Left lobe of liver (tissue), 2 donors: ENCODE measurements at places on chromosomes 7 and 10. TPM values are rescaled to one million over a fixed set of nuclear protein-coding genes. Genes with fewer than 3 reads are reported as not detected.
A peak's percentile ranks its signal among the peaks of the same experiment; 100 is the strongest.

DNA sequence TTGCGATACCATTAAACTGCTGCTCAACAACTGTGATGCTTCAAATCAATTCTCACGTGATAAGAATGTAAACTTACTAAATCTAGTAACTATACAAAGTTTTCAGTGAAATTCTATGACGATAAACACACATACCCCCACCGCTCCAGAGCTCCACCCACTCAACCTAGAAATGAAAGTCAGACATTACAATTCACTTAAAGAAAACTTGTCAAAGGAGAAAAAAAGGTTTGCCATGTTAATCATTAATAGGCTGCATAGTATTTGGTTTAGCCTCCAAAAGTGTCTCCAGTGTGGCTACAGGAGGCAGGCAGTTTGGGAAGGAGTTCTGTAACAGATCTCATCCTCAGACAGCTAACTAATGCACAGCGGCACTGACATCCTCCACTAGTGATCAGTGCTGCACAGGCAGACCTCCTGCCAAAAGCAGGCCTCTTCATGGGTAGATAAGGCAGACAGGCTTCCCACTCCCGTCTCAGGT lies 3.1 kb downstream of the HERPUD2 start:
- DNase-seq = no peak

GRCh38 chr7:155763691-155764437 lies 48.4 kb downstream of the SHH start:
- DNase-seq = no peak

DNA sequence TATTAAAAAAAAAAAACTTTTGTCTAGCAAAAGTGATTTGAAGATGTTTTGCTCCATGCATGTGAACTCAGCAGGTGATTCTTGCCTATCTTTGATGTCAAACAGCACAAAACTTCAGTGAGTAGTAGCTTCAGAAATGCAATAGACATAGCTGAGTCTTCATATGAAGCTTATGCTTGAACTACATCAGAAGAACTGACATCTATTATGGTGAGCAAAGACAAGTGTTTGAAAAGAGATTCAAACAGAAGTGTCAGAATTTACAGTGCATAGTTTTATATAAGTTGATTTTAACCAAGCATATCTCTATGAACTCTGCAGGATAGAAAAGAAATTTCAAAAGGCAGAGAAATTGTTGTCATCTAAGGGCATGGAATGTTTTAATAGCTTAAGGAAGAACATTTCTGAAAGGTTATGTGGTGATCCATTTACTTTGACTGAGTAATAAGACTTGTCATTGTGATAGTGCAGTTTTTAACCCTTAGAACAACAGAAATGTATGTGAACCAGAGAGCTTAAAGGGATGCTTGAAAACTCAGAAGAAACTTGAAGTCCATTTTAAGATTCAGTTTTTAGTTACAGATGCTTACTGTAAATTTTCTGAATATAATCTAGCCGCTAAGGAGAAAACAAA lies 351.4 kb downstream of the MDFIC start:
- DNase-seq = no peak

GRCh38 chr7:36278069-36278619 lies 111.5 kb upstream of the ANLN start:
- peak; percentile 29 for DNase-seq

FLNC gene
- total RNA-seq = 0.55 TPM

- no peak for DNase-seq
These were observed 7.8 kb downstream of the FHIP2A start for GRCh38 chr10:114829160-114829909.

SLC16A12 gene
- total RNA-seq = 0.38 TPM

GRCh38 chr10:11721806-11722205 lies 20.4 kb upstream of the ECHDC3 start:
- no peak for DNase-seq
